ENCODE measurements at places on chromosomes 4 and X.

GRCh38 chr4:150061086-150061776 is 17.0 kb upstream of the DCLK2 start:
- no peak for DNase-seq

DNA sequence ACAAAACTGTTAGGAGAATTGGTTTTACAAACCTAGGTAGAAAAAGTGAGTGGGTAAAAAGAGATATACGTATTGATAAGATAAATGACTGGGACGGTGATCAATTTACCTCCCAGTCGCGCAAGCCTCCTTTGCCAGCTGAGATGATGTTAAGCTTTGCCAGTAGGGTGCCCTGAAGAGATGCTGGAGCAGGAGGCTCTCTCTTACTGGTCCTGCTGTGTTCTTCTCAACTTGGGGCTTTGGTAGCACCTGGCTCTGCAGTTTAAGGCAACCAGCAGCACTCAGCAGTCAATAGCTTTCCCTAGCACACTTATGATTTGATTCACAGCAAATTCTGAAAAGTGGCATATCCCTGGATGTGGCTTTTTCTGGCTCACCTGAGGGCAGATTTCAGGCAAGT is 1461.7 kb downstream of the ADGRL3 start:
- DNase-seq, result no peak

GRCh38 chrX:71640002-71640401 is 21.7 kb upstream of the CXCR3 start:
- DNase-seq, result no peak

DNA sequence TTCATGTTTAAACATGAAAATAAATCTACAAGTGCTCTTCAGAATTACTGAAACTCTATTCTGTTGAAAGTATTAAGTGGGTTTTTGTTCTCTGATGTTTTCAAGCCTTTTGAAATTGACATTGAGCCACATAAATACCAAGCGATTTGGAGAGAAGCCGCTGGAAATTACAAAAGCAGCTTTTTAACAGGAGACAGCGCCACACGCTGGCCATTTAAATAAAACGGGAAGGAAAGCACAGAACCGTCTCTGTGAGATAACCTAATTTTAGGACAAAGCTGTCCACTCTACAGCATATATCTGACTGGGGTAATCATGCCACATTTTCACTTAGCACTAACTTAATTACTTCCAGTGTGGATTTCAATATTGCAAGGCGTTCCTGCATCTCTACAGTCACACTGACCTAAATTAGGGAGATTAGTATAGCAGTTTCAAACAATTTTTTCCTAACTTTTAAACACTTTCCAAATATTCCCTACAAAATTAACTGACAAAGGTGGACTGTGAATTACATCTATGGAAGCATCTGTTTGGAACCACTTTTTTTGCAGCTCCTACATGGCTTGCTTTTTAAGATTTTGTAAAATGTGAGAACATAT is 6.8 kb upstream of the ANOS1 start:
- DNase-seq, result peak; percentile 29

DNA sequence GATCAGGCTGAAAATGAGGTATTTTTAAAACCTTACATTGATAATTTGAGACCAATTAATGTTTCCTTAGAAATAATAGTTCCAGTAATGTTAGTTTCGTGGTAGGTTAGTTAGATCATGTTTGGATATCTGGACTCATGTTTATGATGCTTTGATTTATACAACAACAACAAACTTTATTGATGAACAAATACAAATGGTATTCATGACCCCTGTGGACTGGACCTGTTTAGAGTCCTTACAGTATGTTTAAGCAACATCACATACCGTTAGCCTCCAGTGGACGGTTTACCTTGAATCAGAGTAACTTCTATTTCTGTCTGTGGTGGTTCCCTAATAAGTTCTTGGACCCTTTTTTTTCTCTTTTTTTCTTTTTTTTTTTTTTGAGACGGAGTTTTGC is 18.0 kb downstream of the ZRSR2 start:
- no peak for DNase-seq

GRCh38 chrX:118594697-118595420 is 99.2 kb downstream of the DOCK11 start:
- no peak for DNase-seq

- DNase-seq, result no peak
Observed at GRCh38 chrX:100717363-100717762, 14.6 kb downstream of the SYTL4 start.

- peak; percentile 23 for DNase-seq
Observed at GRCh38 chr4:128060121-128060698, 902 bp upstream of the LARP1B start.

DNA sequence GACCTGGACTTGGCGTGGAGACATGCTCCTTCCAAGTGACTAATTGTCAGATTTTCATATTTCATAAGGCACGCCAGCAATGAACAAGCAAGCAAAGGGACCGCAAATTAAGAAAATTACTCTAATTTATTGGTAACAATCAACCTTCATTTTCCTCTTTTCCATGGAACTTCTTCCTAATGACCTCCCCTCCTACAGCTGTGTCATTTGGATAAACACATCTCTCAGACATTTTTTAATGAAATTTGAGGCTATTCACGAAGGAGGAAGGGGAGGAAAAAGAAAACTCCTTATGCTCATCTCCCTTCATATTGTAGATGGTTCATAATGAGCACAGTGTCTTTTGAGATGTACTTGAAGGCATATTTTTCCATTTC is 38.6 kb upstream of the TLR3 start:
- DNase-seq, result no peak

- DNase-seq, result peak; percentile 54
Observed at GRCh38 chr4:15149839-15150592, 147.7 kb downstream of the CPEB2 start.

DNA sequence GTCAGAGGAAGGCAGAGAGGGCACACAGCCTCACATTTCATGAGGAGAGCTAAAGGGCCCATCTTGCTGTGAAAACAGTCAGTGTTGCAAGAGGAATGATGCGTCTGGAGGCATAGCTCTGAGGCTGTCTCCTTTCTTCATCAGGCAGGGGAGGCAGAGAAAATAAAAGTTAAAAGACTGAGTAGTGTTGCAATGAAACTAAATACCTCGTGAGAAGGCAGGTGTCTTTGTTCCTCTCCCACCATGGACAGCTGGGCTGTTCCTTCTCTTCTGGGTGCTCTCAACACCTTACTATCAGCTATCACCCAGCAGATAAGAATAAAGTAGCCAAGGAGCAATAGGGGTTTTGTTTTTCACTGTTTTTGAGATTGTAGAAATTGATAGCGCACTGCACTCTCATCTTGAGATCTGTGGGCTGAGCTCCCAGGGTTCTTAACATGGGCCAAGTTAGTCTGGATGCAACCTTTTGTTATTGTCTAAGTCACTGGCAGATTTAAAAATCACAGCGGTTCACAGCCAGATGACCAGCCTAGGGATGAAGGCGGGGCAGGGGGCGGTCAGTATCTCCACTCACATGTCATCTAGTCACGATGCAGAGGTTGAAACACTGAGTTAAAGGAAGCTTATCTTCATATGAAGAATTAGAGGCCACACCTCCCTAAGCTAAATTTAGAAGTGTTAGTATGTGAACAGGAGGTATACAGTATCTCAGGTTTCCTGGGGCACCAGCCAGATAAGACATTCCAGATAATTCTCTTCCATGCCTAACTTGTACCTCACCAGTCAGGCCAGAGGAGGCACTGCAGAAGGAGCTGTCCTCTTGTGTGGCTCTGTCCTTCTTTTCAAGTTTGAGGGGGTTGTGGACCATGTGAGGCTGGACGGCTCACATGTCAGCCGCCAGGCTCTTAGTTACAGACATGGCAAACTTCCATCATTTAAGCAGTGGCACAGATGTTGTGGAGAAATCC is 36.9 kb downstream of the PARM1 start:
- no peak for DNase-seq

- DNase-seq, result no peak
Observed at GRCh38 chr4:146022541-146022940, 83.9 kb upstream of the ZNF827 start.

DNA sequence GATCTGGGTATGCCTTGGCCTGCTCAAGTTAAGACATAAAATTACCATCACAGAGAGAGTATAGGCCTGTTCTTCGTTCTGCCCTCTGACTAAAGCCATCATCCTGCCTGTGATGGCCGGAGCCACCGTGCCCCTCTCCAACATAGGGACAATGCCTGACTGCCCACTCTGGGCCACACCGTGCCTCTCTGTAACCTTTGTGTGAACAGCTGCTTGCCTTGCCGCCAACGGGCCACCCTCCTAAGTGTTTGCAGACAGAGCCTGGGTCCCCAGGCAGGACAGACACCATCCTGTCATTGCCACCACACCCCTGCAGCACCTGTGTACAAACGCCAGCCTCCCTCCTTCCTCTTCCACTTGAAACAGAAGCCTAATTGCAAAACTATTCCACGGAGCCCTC is 298.7 kb upstream of the TENM3 start:
- DNase-seq, result no peak

DNA sequence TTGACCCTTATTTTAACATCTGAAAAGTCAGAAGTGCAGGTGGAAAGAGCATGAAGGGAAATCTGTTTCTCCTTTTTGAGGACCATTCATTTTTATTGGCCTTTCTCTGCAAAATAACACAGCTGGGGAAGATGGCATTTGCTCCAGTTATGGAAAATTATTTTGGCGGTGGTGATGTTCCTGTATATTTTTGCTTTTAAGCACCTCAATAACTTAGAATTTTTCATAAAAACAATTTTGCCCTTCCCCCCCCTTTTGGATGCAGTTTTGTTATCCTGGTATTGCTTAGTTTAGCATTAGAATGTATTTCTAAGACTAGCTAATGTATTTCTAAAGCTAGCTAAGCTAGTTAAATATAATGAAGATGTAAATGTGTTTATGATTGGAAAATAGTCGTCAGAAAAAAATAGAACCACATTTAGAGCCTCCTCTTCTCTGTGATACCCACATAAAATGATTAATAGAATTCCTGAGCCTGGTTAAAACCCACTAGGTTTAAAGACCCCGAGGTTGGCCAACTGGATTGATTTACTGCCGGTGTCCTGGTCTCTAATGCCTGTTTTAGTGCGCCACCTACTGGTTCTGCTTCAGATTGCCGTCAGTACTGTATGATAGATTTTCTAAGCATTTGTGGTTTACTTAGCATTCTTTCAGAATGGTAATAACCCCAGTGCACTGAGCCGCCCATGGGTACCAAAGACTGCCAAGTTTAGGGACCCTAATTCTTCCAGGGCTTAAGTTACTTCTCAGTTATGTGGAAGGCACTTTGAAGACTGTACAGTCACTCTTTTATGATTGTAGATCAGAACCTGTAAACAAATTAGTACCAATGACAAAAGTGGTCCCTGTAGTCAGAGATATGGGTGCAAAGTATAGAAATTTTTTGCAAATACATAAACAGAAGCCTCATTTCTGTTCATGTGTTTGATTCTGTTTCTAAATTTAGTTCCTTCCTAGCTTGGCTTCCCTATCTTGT is 11.4 kb downstream of the KLF3 start:
- DNase-seq, result peak; percentile 75

DNA sequence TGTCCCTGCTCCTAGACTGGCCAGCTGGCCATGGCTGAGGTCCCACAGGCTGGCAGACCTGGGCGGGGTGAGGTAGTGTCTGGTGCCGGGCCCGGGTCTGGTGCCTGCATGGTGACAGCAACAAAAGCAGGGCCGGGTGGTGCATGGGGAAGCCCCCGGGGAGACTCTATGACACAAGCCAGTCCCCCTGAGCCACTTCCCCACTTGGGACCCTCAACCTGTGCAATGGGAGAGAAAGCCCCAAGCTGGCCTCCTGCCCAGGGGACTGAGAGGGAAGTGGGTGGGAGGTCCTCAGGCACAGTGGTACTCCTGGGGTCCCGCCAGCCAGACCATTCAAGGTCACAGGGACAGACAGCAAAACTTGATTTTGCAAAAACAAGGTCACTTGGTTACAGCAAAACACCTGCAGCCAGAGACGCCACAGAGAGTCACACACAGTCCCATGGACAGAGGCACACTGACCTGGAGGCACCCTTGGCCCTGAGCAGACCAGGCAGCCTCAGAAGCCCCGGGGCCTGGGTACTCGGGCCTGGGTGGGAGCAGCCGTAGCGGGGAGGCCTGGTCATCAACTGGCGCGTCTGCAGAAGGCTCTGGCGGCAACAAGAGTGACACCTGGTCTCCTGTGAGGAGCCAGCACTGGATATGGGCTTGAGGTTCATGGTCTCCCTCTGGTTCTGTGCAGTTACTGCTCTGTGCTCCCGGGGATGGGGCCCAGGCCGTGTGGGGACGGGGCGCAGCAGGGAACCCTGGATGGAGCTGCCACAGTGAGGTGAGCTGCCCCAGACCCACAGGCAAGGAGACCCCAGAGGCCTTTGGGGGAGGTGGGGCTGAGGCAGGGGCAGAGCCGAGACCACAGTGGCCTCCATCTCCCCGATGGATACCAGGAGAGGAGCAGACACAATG is 60.6 kb downstream of the HTRA3 start:
- DNase-seq, result no peak

- no peak for DNase-seq
Observed at GRCh38 chrX:132968296-132968949, 10.0 kb upstream of the HS6ST2 start.

- no peak for DNase-seq
Observed at GRCh38 chrX:2536141-2536540, 35.4 kb upstream of the DHRSX start.

DNA sequence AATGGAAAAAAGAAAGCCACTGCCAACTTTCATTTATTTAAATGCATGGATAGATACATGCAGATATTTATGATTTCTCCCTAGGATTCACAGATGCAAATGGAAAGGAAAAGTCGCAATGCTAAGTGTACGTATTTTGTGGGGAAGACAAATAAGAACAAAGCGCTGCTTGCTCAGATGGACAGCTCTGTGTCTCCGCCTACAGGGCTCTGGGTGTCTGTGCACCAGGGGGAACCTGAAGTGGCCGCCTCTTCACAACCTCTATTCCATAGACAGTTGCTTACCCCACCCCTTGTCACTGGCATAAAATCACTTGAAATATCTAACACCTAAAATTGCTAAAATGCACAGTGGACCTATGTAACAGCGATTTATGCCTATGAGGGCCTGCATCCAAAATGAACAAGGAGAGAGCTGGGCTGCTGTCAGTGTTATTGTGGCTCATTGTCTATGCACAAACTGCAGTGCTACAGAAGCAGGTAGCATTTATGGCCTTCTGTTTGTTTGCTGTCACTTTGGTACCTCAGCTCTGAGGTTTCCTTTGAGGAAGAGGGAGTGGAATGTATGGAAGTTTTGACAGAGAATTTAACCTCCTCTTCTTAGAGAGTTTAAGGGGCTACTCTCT is 58.6 kb upstream of the PAGE1 start:
- peak; percentile 37 for DNase-seq

DNA sequence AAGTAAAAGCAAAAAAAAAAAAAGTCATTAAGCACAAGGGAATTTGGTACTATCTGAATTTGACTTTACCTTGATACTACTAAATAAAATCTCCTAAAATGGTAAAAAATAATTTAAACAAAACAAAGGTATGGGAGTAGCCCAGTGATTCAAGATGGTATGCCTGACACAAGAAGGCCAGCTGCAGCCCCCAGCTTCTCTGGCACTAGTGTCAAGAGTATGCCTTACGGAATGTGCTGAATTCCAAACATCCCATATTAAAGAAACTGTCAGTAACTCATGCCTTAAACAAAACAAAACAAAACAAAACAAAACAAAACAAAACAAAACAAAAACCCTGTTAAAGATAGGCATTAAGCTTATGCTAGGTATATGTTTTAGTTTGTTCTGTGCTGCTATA is 80.8 kb downstream of the RASL11B start:
- no peak for DNase-seq

- peak; percentile 34 for DNase-seq
Observed at GRCh38 chr4:53015681-53016080, 153.6 kb downstream of the RASL11B start.
